ENCODE measurements at places on chromosomes 2 and 18.

- DNase-seq = no peak
Observed at GRCh38 chr18:72566290-72566689, 22.1 kb upstream of the CBLN2 start.

DNA sequence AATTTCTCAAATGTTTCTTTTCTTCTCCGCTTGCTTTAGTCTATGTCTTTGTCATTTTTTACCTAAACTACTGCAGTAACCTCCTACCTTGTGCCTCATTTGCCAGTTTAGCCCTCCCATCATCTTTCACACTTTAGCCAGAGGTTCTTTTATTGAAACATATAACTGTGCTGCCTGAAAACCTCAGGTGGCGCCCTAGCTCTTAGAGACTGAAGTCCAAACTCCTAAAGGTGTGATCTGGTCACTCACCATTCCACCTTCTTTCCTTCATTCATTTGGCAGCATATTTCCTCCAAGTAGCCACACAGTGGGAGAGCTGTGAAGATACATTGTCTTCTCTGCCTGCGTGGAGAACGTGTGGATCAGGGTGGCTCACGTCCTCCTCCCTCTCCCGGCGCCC lies 98.2 kb upstream of the MAPRE2 start:
- DNase-seq = no peak

DNA sequence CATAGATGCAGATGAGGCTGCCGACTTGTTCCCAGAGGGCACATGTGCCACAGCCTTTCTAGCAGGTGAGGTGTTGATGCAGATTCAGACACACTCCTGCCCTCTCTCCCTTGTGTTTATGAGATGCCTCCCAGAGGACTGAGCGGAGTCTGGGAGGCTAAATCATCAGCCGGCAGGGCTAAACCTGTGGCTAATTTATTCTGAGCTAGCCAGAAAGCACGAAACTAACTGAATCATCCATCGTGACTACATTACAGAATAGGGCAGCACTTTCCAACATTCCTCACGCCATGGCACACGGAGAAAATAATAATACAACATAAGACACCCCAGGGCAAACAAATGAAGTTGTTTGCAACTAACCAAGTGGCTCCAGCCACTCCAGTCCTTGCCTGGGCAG lies 101.7 kb upstream of the FZD7 start:
- DNase-seq = no peak

GRCh38 chr18:47756364-47757016 lies 174.0 kb downstream of the SMAD2 start:
- DNase-seq = no peak

- DNase-seq = no peak
Observed at GRCh38 chr2:19844750-19845149, 57.0 kb downstream of the TTC32 start.

- DNase-seq = no peak
Observed at GRCh38 chr18:59360381-59360780, 1.3 kb upstream of the LMAN1 start.

GRCh38 chr18:43013486-43013885 lies 102.0 kb downstream of the RIT2 start:
- no peak for DNase-seq

DNA sequence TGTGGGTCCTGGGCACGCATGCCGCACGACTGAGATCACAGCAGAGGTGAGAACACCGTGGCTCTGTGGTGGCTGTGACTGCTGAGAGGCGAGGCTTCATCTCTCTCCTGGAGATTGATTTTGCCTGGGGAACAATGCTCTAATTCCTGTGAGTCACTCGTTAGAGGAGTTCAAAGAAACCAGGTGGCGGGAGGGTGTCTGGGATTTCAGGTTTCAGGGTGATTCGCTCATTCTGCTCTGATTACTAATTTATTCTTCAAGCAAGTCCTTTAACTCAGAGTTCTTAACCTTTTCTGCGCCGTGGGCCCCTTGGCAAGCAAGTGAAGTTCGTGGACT lies 56.3 kb downstream of the GLI2 start:
- no peak for DNase-seq

GRCh38 chr2:239275044-239275685 lies 125.7 kb downstream of the HDAC4 start:
- peak; percentile 57 for DNase-seq

GRCh38 chr2:9401646-9402371 lies 21.5 kb downstream of the ITGB1BP1 start:
- DNase-seq = no peak

- no peak for DNase-seq
Observed at GRCh38 chr2:150876251-150876950, 385.3 kb downstream of the RBM43 start.

- no peak for DNase-seq
Observed at GRCh38 chr2:152319822-152320570, 15.0 kb upstream of the FMNL2 start.

GRCh38 chr2:238238766-238239542 lies 884 bp downstream of the HES6 start:
- no peak for DNase-seq

DNA sequence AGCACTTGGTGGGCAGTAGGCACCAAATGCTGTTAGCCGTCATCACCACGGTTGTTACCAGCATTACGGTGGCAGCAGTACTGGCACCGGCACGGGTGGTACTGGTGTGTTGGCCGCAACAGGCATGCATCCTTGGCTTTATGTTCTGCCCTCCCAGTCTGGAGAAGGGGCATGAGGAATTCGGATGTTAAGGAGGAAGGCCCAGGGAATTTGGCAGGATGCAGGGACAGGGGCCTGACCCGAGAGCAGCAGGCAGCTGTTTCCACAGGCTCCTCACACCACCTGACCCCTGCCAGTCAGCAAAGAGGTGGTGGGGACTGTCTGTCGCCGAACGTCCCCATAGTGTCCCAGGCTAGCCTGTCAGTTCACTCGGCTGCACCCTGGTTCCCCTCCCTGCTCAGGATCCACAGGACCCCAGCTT lies 79.0 kb downstream of the EDAR start:
- no peak for DNase-seq

GRCh38 chr18:76620321-76621170 lies 125.5 kb upstream of the ZNF516 start:
- no peak for DNase-seq

GRCh38 chr18:31497836-31498573 lies at the start of gene DSG2:
TSS of gene DSG2 (plus strand) at chr18:31498177. CDS start at chr18:31498252, 75 bp downstream.
- DNase-seq = no peak

DNA sequence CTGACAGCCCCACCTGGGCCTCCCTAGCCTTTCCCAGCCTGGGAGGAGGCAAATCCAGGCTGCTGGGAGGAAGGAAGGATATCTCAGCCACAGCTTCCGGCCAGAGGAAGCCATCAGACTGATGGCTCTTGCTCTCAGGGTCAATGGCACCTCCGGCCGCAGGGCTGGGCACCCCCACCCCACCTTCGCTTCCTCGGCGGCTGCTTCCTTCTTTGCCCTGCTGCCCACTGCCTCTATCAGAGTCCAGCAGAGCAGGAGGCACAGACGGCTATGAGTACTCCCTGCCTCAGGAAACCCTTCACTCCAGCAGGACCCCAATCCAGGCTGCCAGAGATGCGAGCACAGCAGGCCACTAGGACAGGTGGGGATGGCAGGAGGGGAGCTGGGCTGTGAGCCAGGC lies 3.3 kb downstream of the SEMA4C start:
- DNase-seq = no peak

Measured in stimulated activated CD4-positive, alpha-beta T cell treated with anti-CD3 and anti-CD28 coated beads, Interleukin-15, amount 100 ng/mL, for 1 hour (primary cell).